H54 (cell line): ENCODE measurements at places on chromosomes 1 and 21.

DNA sequence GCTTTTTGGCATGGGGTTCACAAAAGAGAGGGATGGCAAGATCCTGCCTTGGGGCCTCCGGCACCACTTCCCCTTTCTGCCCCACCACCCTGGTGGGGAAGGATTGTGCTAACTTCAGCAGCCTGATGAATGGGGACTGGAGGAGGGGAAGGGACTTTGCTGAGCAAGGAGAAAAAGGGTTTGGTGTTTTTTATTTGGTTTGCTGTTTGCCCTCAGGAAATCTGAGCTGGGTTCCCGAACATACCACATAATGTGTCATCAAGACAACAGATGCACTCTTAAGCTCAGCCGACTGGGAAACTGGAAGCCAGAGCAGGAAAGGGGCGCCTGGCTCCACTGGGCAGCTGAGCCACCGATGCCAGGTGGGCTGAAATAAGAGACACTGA, 19.8 kb downstream of the OLFML2B start:
- DNase-seq: peak; percentile 74

DNA sequence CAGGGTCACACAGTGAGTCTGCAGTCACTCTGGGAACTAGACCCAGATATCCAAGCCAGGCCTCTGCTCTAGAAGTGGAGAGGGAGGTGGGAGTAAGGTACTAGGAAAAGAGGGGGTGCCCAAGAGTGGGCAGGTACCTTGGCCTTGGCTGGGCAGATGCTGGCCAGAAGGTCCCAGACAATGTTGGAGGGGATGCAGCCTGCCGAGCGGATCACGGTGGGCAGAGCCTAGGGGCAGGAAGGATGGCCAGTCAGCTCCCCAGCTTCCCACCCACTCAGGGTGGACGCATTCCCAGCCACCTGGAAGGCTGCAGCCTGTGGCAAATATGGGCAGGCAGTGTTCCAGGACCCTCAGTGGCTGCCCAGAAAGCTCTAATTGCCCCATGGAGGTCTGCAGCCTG, 23.3 kb downstream of the SPOCD1 start:
- DNase-seq: no peak

DNA sequence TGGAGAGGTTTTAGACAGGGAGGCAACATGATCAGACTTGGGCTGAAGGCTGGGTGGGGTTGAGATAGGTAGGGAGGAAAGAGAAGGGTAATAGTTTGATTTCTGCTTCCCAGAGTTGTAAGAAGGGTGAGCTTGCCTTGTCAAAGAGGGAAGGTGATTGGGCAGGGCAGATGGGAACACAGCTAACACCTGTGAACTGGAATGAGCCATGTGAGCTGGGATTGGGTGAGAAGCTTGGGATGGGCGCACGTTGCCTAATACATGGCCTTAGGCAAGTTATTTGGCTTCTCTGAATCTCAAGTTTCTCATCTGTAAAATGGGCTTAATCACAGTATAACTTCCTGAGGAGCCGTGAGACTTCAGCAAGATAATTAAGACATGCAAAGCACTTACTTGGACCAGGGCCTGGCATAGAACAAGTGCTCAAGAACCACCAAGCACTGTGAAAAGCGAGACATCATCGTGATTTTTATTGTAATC, 33.8 kb upstream of the ID3 start:
- DNase-seq: no peak

- no peak for DNase-seq
These were observed 254.7 kb downstream of the NFIA start for GRCh38 chr1:61337037-61337436.
